ENCODE measurements at places on chromosomes 4 and X.

GRCh38 chrX:80412042-80412441 is 8.2 kb upstream of the TENT5D start:
- no peak for DNase-seq

- DNase-seq = no peak
These were observed 51.2 kb downstream of the HMX1 start for GRCh38 chr4:8820178-8821102.

DNA sequence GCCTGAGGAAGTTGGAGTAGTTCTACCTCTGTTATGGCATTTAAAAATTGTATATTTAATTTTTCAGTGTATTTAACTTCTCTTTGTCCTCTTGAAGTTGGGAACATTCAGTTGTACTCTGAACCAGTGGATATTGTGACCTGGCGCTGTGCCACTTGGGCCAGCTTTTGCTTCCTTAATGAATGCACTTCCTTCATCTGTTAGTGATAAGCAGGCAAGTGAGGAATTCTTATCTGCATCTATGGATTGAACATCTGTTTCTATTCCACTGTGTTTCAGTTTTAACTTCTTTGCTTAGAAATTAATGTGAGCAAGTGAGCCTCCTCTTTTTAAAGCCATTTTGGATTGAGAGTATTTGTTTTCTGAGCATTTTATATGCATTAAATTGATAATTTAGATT is 128.3 kb downstream of the UCHL1 start:
- DNase-seq = no peak

GRCh38 chrX:66698273-66699204 is 59.7 kb upstream of the EDA2R start:
- DNase-seq = no peak

DNA sequence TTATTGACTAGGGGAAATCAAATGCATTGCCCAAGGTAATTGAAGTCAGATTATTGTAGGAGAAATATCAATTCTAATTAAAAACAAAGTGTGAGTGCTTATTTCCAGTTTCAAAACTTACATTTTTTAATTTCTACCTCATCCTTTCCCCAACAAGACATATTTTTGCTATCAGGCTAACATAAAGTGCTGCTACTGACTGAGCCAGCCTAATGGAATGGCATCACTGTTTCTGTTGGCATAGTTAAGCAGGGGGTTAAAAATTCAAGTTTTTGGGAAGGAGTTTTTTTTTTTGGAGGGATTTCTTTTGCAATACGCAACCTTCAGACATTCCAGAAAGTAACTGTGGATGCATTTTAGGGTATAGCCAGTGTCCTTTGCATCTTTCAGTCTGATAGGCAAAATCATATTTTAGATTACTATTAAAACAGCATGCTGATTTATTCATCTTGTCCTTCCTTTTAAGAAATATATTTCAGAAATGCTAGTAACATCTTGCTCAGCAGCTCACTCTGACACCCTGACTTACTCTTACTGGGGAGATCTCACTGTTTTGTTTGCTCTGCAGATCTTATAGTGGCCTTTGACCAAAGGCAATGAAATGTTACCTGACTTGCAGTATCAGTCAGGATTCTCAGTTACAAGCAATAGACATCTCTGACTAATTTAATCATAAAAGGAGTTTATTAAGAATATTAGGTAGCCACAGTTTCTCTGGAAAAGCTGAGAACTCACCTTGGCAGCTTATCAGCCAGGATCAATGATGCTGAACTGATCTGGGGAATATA is 24.4 kb downstream of the GAB1 start:
- no peak for DNase-seq

DNA sequence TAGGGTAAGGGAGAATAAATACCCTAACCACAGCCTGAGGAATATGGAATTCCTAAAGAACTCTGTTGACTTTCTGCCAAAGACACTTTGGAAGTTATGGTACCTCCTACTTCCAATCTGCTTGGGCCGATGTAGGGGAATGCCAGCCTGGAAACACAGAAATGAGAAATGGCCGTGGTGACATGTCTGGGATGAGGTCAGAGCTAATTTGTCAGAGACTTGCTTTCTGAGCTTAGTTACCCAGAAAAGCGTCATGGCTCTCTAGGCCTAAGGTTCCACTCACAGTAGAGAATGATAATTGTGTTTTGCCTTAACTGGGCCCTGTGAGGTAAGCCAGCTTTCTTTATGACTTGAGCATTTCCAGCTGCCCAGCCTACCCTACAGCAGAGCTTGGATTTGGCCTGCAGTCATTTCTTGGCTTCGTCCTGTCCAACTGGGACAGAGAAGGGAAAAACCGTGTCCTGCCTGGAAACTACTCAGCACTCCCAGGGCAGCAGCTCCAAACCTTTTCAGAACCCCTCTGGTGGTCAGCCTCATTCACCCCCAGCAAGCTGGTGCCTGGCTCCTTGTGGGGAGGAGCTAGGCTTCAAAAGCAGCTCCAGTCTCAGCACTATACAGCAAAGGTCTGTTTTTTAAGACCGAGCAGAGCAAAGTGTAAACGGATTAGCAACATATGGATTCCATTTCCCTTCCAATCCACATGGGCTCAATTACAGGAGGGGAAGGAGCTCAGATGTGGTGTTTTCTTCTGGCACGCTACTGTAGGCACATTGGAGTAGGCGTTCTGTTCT is 92.3 kb downstream of the RLIM start:
- DNase-seq = no peak
